MM.1S (cell line): ENCODE measurements at places on chromosomes 3 and 15.
A peak's percentile ranks its signal among the peaks of the same experiment; 100 is the strongest.

- H3K27me3 ChIP-seq: no peaks in the 10 kb centered on the region
- no peak overlapping the region for H3K27ac ChIP-seq
- DNase-seq: no peak
- no peaks in the 10 kb centered on the region for H3K36me3 ChIP-seq
Observed at GRCh38 chr3:87269723-87270122, 6.7 kb downstream of the POU1F1 start.

DNA sequence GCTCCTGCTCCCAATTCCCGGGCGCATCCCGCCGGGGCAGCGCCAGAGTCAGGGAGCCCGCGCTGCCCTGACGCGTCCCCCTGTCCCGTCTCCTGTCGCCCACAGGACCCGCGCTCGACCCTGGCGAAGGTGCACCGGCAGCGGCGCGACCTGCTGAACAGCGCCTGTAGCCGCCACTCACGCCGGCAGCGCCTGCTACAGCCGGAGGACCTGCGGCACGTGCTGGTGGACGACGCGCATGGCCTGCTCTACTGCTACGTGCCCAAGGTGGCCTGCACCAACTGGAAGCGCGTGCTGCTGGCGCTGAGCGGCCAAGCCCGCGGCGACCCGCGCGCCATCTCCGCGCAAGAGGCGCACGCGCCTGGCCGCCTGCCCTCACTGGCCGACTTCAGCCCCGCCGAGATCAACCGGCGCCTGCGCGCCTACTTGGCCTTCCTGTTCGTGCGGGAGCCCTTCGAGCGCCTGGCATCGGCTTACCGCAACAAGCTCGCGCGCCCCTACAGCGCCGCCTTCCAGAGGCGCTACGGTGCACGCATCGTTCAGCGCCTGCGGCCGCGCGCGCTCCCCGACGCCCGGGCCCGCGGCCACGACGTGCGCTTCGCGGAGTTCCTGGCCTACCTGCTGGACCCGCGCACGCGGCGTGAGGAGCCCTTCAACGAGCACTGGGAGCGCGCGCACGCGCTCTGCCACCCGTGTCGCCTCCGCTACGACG, 16.9 kb downstream of the C3orf22 start:
- no peaks in the 10 kb centered on the region for H3K36me3 ChIP-seq
- no peak for DNase-seq
- H3K4me1 ChIP-seq: no peaks in the 10 kb centered on the region
- H3K27me3 ChIP-seq: peaks cover 13% of the 10 kb centered on the region; the same call in 1 of the 2 replicates
- no peak overlapping the region for H3K4me3 ChIP-seq

- no peak overlapping the region for H3K4me3 ChIP-seq
- H3K27me3 ChIP-seq: no peaks in the 10 kb centered on the region
- no peaks in the 10 kb centered on the region for H3K4me1 ChIP-seq
- no peaks in the 10 kb centered on the region for H3K36me3 ChIP-seq
Observed at GRCh38 chr3:31777092-31777491, 204.0 kb downstream of the OSBPL10 start.

DNA sequence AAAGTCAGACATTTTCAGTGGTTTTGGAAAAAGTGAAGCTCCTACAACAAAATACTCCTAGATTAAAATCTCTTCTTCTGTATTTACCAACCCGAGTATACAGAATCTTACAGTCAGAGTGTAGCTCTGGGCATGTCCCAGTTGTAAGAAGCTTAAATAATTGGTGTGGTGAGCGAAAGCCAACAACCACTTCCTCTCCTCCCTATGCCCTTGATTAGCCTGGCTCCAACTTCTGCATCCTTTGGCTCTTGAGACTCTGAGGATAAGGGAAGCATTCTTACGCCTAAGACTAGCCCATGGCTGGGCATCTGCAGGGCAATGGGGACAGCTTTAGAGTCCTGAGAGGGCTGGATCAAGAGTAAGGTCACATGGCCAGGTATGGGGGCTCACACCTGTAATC, 25.5 kb downstream of the RFT1 start:
- no peaks in the 10 kb centered on the region; the same call in 1 of the 2 replicates for H3K36me3 ChIP-seq
- peaks cover 37% of the 10 kb centered on the region for H3K4me1 ChIP-seq
- DNase-seq: no peak
- no peak overlapping the region for H3K27ac ChIP-seq
- H3K27me3 ChIP-seq: no peaks in the 10 kb centered on the region

- no peaks in the 10 kb centered on the region for H3K4me1 ChIP-seq
- no peak for DNase-seq
- peak overlapping the region; percentile 48; the same call in 1 of the 2 replicates for H3K4me3 ChIP-seq
- no peaks in the 10 kb centered on the region for H3K36me3 ChIP-seq
- H3K27me3 ChIP-seq: no peaks in the 10 kb centered on the region
Observed at GRCh38 chr3:126287171-126287535, 70.1 kb downstream of the KLF15 start.

DNA sequence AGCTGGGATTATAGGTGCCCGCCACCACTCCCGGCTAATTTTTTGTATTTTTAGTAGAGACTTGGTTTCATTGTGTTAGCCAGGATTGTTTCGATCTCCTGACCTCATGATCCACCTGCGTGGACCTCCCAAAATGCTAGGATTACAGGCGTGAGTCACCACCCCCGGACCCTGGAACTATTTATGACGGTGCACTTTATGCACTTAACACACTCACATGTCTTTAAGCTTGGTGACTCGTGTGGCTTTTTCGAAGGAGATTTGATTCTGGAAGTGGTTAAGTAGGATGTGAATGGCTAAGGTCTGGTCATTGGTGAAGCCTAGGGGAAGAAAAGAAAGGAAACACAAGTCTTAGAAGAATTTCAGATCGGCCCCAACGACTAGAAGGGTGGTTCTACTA, 20.3 kb downstream of the BBS4 start:
- H3K36me3 ChIP-seq: no peaks in the 10 kb centered on the region
- no peaks in the 10 kb centered on the region for H3K27me3 ChIP-seq
- H3K27ac ChIP-seq: no peak overlapping the region
- no peak overlapping the region for H3K4me3 ChIP-seq
- no peaks in the 10 kb centered on the region for H3K4me1 ChIP-seq

- peaks cover 25% of the 10 kb centered on the region for H3K4me1 ChIP-seq
- no peaks in the 10 kb centered on the region for H3K27me3 ChIP-seq
- peak overlapping the region; percentile 62; the same call in 1 of the 2 replicates for H3K27ac ChIP-seq
- no peak overlapping the region; the same call in 1 of the 2 replicates for H3K4me3 ChIP-seq
- peak; percentile 95 for DNase-seq
Observed at GRCh38 chr3:187130346-187131066, 8.8 kb downstream of the RPL39L start.
